ENCODE measurements at places on chromosomes 2 and 18.
A peak's percentile ranks its signal among the peaks of the same experiment; 100 is the strongest.

DNA sequence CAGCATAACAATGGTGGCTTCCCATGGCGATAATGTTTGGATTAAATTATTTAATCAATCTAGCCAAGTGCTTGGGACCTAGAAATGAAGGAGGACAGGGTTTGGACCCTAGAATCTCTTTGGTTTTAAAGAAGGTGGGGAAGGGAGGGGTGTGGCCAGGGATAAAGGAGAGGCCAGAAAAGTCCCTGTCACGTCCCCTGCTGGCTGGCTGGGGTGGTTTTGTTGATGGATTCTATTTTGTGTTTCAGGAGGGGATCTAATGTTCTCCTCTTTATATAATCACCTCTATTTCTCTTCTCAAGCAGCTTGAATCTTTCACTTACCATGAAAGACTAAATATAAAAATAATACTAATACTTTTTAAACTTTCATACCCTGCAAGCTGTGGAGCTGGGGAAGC lies 52.6 kb upstream of the GALR1 start:
- DNase-seq: no peak

GRCh38 chr2:216293883-216294282 lies 78.4 kb downstream of the MARCHF4 start:
- DNase-seq: no peak

GRCh38 chr2:60818272-60818671 lies 62.2 kb downstream of the PAPOLG start:
- DNase-seq: peak; percentile 19

DNA sequence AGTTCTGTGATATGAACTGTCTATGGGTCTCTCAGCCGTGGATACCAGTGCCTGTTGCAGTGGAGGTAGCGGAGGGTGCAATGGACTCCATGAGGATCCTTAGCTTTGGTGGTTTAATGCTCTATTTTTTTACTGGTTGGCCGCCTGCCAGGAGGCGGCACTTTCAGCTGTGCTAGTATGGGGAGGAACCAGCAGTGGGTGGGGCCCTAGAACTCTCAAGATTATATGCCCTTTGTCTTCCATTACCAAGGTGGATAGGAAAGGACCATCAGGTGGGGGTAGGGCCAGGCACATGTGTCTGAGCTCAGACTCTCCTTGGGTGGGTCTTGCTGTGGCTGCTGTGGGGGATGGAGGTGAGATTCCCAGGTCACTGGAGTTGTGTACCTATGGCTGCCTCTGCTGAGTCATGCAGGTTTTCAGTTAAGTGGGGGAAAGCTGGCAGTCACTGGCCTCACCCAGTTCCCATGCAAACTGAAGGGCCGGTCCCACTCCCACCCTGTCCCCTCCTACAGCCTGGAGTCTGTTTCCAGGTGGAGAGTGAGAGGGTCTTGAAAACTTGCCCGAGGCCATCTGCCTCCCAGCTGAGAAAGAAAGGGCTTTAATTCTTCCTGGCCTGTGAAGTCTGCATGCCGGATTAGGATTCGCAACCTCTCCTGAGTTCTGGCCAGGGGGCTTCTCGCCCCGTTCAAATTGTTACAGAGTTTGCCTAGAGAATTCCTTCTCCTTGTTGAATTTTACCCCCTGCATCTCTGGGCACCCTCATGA lies 14.5 kb downstream of the KCNS3 start:
- DNase-seq: peak; percentile 14

GRCh38 chr18:12433829-12434540 lies 26.3 kb downstream of the PRELID3A start:
- no peak for DNase-seq
